ENCODE measurements at places on chromosomes 13 and 19.

DNA sequence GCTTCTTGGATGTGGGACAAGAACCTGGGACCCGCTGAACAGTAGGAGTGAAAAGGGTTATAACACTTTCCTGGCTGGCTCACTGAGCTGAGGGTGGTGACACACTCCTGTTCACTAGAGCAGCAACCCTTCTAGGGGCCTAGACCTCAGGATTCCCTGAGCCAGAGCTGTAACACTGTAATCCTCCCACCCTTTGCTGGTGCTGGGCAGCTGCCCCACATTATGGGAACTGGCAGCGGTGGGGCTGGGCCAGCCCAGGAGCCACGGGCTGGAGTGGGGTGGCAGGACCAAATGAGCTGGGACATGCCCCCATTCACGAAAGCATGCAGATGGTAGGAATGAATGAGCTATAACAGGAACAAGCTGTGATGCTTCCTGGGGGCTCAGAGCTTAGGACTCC lies 110.6 kb downstream of the B3GLCT start:
- no peak for DNase-seq

GRCh38 chr13:98214008-98214643 lies 37.1 kb upstream of the RNF113B start:
- no peak for DNase-seq

DNA sequence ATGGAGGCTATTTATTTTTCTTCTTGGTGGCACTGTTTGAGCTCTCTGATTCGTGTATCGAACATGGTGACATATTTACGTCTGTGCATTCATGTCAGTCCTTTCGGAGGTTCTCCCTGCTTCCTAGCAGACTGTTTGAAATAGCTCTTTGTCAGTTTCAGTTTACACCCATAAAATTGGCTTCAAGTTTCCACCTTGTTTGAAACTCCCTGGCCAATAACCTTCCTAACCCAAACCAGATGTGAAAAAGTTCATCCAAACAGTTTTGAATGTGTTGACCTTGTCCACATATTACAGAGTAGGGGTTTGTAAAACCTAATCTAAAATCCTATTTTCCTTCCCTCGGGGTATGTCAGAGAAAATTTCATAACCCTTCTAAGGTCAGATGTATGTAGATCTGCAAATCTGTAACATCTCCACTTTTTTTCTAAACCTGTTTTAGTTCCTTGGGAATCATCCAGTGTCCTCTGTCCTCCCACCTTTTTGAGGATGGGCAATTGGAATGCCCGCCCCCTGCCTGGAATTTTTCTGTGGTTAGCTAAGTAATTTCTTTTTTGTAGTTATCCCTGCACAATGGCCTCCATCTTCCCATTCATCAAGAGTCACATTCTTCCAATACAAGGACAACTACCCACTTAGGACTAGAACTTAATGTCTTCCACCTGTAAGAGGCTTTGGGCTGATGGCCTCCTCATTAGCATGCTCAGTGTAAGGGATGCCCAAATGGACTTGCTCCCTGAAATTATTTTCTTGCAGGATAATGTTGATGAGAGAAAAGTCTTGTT lies 499.8 kb downstream of the GPC6 start:
- no peak for DNase-seq

DNA sequence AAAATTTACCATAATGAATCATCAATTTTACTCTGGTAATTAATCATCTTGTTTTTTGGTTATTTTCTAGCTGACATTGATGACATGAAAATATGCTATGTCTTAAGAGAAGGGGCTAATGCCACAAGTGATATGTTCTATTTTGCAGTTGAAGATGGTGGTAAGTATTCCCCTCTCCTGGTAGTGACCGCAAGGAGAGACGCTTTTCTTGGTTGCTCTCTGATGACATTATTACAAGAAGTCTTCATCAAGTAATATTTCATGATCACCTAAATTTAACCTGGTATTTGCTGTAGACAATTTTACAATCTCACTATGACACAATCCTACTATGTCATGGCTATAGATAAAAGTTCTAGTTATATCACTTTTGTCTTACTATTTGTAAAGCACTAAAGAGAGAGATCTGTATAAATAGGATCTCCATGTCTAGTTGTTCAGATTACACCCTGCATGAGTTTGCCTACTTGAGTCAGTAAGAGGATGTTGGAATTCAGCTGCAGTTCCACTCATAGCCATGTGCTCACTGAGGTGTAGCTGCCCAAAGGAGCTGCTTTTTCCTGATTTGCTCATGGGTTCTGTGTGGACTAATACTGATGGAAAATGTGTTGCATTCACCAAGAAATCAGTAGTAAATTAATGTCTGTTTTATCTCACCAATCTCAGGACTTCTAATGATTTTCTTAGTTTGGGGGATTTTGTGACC lies 10.9 kb downstream of the FREM2 start:
- no peak for DNase-seq

DNA sequence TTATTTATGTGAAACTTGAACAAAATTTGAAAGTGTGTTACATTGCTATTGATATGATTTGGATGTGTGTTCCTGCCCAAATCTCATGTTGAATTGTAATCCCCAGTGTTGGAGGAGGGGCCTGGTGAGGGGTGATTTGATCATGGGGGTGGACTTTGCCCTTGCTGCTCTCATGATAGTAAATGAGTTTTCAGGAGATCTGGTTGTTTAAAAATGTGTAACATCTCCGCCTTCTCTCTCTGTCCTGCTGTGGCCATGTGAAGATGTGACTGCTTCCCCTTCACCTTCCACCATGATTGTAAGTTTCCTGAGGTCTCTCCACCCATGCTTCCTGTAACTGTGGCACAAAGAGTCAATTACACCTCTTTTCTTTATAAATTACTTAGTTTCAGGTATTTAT lies 1731.0 kb downstream of the SLITRK5 start:
- no peak for DNase-seq

DNA sequence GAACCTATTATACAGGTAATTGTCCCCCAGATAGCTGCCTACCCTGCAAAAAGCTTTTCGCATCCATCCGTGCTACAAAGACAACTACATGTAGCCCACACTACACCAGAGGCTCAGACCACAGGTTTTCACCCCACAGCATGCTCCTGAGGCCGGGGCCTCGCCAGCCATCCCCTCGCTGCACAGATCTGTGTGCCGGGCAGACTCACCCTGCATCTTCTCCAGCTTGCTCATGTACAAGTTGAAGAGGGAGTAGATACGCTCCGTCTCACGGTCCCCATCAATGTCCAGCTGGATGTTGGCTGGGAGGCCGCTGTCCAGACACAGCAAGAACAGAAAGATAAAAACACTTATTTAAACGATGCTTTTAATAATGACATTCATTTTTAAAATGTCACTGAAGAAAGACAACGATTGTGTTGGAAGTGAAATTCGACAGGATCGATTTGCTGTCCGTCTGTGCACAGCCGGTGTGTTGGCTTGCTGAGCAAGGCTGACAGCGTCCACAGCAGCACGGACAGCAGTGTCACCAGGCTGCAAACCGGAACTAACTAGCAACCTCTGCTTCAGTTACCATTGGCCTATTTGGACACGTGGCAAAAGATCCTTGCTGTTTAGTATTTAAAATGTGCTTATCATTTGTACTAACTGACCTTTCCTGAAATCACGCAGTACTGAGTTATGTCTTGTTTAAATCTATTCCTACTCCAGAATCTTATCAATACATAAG lies 18.6 kb upstream of the C13orf46 start:
- no peak for DNase-seq

DNA sequence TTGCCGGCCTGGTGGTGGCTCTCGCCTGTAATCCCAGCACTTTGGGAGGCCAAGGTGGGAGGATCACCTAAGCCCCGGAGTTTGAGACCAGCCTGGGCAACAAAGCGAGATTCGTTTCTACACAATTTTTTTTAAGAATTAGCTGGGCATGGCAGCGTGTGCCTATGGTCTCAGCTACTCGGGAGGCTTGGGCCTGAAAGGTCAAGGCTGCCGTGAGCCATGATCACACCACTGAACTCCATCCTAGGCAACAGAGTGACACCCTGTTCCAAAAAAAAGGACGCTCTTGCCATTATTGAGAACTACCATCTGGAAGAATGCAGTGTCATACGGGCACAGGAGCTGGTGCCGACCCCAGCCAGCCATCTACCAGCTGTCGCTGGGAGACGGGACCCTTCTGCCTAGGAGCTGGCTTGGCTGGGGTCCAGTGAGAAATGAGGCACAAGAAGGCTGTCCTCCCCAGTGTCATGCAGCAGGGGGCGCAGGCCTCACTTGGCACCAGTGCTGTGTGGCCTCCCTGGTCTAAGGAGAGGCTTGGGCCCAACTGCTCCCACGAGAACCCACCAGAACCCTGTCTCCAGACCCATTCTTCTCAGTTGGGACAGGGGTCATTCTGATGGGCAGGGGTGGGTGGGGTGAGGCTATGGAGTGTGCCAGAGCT lies 12.2 kb upstream of the RELB start:
- DNase-seq: peak; percentile 63

GRCh38 chr13:35826626-35827254 lies 304.4 kb downstream of the DCLK1 start:
- DNase-seq: no peak

DNA sequence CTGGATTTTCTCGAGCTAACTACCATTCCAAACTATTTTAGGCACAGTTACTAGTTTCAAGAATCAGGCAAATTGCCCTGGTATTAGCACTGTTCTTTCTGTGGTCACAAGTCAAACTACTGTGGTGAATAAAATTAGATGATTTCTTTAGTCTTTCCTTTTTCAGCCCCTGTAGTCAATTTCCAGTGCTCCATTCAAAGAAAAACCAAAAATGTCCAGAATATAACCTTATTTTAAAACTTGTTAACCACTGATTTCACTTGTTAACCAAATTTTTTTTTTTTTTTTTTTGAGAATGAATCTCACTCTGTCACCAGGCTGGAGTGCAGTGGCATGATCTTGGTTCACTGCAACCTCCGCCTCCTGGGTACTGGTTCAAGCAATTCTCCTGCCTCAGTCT lies 50.6 kb upstream of the USPL1 start:
- DNase-seq: no peak

DNA sequence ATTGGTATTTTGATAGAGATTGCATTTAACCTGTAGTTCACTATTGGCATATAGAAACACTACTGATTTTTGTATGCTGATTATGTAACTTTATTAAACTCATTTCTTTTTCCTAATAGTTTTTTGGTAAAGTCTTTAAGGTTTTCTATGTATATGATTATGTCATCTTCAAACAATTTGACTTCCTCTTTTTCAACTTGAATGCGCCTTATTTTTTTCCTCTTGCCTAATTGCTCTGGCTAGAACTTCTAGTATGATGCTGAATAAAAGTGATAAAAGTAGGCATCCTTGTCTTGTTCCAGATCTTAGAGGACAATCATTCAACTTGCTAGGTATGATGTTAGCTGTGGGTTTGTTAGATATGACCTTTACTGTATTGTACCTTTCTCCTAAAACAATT lies 1034.9 kb downstream of the PCDH9 start:
- DNase-seq: no peak

- DNase-seq: peak; percentile 39
Measured at GRCh38 chr13:113861433-113862030, 2.3 kb downstream of the GAS6 start.

GRCh38 chr13:43666403-43666802 lies 120.4 kb downstream of the ENOX1 start:
- DNase-seq: no peak

DNA sequence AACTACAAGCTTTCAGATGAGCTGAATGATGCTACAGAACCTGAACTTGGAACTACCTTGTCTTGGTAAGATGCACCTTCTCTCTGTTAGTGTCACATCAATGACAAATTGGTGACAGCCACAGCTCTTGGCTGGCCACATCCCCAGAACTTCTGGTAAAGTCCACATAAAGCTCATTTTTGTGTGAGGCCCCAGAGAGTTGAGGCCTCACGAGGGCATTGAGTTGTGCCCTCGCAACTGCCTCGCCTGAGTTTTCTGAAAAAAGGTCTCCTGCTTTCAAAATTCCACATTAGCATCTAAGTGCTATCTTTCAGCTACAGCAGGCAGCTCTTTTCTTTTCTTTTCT lies 42.6 kb downstream of the MRPL57 start:
- DNase-seq: no peak

- DNase-seq: no peak
Measured at GRCh38 chr13:98994080-98994479, 16.2 kb upstream of the DOCK9 start.

GRCh38 chr19:45768655-45768983 lies 433 bp downstream of the SIX5 start:
- peak; percentile 65 for DNase-seq

DNA sequence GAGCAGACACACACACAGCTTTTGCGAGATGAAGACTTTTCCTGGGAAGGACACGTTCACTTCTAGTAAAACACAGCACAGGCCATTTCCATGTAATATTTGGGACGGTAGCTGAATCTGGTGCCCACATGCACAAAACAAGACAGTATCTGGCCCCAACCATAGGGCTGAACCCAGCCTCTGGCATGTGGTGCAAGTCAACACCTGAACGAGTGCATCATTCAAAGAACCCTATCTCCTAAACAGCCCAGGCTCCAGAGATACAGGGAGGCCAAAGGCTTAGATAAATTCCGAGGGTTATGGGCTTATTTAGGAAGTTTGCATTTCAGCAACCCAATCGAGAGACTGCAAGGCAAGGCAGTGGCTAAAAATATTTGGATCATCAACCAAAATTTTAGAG lies 2.7 kb upstream of the TFDP1 start:
- peak; percentile 1 for DNase-seq

DNA sequence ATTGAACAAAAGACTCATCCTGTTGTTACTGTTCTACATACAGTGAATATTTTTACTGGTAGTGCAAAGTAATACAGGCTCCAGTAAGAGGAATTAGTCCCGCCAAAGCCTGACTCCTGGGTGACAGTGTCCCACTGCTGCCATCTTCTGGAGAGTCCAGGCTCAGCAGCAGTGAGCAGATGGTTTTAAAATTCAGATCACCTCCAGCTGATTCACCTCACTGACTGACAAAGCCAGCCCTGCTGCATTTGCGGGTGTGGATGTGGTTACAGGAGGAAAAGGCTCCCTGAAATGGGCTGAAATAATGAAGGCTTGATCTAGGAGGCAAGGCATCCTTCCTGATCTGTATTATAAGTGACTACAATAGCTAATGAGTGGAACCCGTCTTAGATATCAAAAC lies 18.3 kb downstream of the PABPC3 start:
- peak; percentile 67 for DNase-seq

DNA sequence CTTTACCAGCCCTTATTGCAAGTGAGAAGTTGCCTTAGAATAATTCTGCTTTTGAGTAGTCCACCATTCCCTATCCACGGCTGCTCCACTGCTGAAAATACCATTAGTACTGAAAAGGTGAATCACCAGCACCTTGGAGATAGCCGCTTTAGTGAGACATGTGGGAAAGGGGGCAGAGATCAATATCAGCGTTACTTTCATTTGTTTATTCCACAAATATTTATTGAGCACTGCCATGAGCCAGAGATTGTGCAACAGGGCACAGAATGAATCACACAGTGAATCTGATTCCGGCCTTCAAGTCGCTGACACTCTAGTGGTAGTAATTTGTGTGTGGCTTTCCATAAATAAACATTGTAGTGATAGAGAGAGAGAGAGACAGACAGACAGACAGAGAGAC lies 31.5 kb upstream of the MYO16 start:
- no peak for DNase-seq

GRCh38 chr13:39781381-39781780 lies 125.9 kb downstream of the COG6 start:
- no peak for DNase-seq
